Lung microvascular endothelial cell (primary cell): ENCODE measurements at places on chromosomes 16 and 17.

- no peak for DNase-seq
Observed at GRCh38 chr17:67436233-67436632, 59.2 kb downstream of the PITPNC1 start.

DNA sequence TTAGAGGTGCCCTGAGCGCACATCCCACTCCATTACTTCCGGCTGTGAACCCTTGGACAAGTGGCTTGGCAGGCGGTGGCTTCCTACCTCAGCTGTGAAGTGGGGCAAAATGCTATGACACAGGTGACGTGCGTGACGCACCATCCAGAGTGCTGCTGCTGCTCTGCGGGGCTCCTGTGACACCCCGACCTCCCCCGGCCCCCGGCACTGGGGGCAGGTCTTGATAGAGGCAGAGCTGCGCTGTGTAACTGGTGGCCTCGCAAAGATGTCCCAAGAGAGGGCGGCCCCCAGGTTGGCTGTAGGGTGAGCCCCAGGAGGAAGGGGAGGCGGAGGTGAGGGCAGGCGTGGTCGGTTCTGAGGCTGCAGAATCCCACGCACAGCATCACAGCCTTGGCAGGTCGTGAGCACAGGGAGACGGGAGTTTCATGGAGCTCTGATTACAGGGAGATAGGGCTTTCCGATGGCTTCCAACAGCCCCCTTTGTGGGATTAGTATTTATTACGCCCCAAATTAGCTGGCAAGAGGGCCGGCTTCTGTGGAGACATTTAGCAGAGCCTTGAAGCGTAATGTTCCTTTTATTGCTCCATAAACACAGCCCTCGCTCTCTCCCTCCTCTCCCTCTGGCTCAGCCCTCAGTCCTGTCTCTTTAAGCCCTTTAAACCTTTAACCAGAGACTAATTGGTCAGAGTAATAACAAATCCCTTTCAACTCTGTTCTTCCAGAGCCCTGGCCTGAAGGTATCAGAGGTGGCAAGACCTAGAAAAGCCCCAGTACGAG is 328.1 kb downstream of the C16orf95 start:
- no peak for DNase-seq

DNA sequence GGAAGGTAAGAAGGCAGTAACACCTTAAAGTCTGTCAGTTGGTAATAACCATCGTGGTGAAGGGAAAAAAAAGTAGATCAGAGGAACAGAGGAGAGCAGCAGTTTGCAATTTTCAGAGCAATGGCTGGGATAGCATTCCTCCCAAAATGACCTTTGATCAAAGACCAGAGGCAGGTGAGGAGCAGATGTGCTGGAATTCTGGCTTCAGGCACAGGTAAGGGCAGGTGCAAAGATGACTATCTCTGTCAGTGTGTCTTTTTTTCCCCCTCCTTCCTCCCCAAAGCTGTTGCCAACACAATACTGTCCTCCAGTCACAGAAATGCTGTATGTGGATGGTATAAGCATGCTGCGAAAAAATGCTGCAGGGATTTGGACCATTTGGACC is 166.7 kb downstream of the XYLT1 start:
- DNase-seq: no peak

- DNase-seq: no peak
Observed at GRCh38 chr17:68356949-68357455, 65.7 kb downstream of the ARSG start.

DNA sequence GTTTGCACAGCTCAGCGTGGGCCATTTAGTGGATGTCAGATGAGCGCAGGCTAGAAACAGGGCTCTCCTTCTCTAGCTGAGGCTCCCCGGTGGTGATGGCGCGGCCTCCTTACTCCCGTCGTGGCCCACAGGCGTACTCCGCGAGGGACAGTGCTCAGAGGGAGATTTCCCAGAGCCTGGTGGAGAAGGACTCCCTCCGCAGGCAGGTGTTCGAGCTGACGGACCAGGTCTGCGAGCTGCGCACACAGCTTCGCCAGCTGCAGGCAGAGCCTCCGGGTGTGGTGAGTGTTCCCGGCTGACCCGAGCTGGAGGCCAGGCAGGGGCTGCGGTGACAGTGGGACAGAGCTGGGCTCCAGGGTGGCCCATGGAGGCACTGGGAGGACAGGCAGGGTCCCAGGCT is 21.4 kb downstream of the CARD14 start:
- DNase-seq: no peak

GRCh38 chr16:65981057-65981456 is 385.4 kb upstream of the CDH5 start:
- no peak for DNase-seq

- no peak for DNase-seq
Observed at GRCh38 chr16:3881499-3881990, 1.0 kb upstream of the CREBBP start.

- no peak for DNase-seq
Observed at GRCh38 chr17:61413661-61414126, 14.1 kb downstream of the TBX2 start.
